ENCODE measurements at places on chromosomes 2 and 18.

GRCh38 chr18:62097698-62098097 lies 89.2 kb downstream of the PIGN start:
- no peak for DNase-seq

- DNase-seq, result no peak
These were observed 376.4 kb upstream of the FAM98A start for GRCh38 chr2:33975498-33975897.

DNA sequence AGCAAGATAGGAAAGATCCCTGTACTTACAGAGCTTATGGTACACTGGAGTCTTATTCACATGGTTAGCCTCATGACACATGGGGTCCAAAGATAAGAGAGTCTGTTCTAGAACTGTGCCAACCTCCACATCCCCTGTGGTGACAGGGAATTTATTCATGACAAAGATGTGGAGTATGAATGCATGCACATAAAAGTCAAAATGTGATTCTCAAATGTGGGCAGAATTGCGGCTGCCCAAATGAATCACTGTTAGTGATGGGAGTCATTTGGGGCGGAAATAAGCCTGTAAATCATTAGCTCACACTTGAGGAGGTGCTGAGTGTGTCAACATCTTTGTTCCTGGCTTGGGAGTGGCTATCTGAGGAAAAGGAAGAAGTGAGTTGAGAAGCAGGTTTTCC lies 560.6 kb downstream of the SLC4A3 start:
- no peak for DNase-seq

DNA sequence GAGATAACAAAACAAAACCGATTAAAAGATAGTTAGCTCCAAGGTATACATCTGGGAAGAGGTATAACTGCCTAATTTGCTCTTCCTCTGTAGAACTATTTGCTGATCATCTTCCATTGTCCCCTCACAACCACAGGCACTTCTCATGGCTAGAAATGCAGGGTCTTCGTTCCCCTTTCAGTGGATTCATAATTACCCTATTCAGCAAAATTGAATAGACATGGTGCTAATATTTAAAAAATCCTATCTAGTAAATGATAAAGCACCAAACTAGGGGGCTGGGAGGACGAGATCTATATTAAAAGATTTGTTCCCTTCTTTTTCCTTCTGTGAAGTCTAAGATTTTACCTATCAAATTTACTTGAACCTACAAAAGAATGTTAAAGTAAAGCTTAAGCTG lies 30.8 kb upstream of the ADAM17 start:
- no peak for DNase-seq

- no peak for DNase-seq
These were observed 191.3 kb downstream of the MYO1B start for GRCh38 chr2:191436368-191437055.

GRCh38 chr2:88218981-88219380 lies 48.8 kb downstream of the THNSL2 start:
- DNase-seq, result no peak

DNA sequence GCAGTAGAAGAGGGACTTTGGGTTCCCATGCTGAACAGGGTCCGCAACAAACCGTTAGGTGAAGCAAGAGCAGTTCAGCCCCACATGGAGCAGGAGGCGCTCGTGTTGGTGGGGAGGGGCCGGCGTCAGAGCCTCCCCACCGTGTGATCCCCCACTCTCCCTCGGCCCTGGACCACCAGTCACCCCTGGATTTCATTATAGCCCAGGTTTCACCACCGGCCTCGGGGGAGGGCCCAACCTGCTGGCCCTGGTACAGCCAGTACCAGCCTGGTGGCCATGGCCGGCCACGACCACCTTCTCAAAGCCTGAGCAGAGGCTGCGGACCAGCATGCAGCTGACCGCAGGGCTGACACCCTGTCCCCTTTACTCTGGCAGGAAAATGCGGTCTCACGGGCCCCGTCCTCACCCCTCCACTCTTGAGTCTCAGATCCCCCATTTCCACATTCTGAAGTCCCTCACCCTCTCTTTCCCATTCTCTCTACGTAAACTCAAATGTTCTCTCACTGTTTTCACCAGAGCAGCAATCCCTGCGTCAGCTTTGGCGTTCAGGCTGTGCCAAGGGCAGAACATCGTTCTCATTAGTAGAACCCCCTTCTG lies 8.6 kb downstream of the MLPH start:
- DNase-seq, result no peak

- no peak for DNase-seq
These were observed 18.1 kb downstream of the FBXO48 start for GRCh38 chr2:68448671-68449653.

DNA sequence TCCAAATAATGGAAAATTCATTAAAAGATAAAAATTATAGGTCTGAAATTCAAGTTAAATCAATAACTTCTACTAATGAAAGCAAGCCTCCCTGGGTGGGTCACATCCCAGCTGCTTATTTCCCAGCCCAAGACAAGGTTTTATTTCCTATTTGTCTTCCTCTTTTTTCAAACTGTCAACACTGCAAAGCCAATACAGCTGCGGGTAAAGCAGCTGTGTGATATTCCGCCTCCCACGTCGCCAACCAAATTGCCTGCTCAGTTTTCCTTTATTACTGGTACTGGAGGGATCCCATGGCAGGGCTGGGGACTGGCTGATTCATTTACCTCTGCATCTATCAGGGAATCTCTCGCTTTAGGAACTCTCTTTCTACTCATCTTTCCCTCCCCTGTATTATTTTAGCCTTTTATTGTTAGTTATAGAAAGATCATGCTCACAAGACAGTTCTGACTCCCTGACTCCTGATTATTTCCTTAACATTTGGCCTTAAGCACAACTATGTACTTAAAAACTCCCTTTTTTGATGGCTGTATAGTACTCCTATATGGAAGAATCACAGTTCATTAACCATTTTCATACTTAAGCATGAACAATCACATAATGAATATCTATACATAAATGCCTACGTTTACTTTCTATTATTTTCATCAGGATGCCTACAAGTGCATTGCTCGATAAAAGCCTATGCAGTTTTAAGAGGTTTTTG lies 253.1 kb downstream of the CDCA7 start:
- DNase-seq, result no peak

- no peak for DNase-seq
These were observed 358.3 kb downstream of the ZNF521 start for GRCh38 chr18:24993628-24994027.

GRCh38 chr2:140842110-140842509 lies 1288.7 kb downstream of the LRP1B start:
- no peak for DNase-seq

DNA sequence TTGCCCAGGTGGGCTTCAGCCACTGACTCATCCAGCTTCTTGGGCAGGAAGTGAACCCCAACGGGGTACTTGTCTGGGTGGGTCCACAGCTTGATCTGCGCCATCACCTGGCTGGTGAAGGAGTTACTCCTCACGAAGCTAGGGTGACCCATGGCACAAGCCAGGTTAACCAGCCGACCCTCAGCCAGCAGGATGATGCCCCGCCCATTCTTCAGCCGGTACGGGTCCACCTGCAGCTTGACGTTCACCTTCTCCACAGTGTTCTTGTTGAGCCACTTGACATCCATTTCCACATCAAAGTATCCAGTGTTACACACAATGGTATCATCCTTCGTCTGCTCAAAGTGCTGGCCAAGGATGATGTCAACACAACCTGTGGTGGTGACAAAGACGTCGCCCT lies 121.3 kb upstream of the NXPH2 start:
- DNase-seq, result no peak

DNA sequence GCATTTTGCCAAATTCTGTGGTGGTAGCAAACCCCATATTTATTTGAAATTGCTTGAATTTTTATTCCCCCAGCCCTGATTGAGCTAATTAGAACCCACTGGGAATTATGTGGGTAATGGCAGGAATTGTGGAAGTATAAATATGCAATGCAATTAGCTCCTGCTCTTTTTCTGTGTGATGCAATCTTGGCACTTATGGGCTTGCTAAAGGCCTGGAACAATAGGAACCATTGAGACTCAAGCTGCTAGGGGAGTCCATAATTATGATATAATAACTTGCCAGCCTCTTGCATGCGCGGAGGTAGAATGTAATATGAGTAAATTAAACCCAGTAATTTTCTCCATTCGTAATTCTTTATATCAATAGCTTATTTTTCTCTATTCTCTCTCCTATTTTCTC lies 267.6 kb upstream of the THSD7B start:
- no peak for DNase-seq

DNA sequence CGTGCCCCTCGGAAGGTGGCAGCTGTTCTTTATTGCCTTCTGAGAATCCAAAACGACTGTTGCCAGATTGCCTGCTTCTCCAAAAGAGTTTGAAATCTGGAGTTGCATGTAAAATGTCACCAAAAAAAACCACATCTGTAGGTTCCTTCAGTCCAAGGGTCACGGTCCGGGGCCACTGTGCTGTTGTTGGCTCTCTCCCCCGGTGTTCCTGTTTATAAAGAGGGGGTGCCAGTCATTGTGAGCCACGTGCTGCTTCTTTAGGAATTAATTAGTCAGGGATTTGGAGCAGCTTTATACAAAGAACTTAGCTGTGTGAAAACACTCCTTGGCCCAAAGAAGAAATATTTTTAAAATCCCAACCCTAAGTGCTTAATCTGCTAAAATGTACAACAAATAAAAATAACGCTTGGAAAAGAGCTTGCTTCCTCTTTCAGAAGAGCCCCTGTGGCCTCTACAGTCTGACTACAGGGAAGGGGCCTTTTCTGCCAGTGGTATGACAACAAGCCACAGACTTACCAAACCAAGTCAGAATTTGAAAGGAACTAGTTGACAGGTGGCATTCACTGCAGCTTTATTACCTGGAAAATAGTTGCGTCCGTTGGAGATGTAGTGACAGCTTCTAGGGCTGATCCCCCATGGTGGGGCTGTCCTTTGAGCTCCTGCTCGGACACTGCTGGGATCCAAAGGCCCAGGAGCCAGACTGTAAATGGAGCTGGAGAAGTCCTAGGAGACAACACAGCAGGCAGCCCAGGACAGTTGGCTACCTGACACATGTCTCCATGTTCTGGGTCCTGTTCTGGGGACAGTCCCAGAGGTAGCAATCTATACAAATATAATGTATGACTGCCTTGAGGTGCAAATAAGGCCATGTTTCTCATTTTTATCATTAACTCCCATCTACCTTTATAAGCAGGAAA lies 84.5 kb upstream of the SLC1A4 start:
- DNase-seq, result no peak

DNA sequence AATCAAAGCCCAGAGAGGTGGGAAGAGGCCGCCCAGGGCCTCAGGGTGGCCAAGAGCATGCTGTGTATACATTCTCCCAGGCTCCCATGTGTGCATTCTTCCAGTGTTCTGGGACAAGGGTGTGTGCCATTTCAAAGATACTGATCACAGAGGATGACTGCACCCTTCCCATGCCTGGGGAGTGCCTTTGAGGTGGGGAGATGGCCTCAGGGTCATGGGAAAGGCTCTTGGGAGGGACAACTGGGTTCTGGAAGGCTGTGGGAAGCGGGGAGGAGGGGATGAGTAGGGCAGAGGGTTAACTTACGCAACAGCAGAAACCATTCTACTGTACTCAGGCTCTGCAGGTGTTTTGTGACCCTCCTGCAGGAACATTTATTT lies 40.9 kb downstream of the KLHL29 start:
- DNase-seq, result no peak

- DNase-seq, result no peak
These were observed 67.0 kb downstream of the CDH2 start for GRCh38 chr18:28109781-28110560.

- no peak for DNase-seq
These were observed 574.3 kb upstream of the NXPH2 start for GRCh38 chr2:139354518-139354917.

- DNase-seq, result no peak
These were observed 125.7 kb downstream of the EIPR1 start for GRCh38 chr2:3251946-3252345.

GRCh38 chr18:37222354-37222998 lies 343.1 kb downstream of the CELF4 start:
- no peak for DNase-seq

DNA sequence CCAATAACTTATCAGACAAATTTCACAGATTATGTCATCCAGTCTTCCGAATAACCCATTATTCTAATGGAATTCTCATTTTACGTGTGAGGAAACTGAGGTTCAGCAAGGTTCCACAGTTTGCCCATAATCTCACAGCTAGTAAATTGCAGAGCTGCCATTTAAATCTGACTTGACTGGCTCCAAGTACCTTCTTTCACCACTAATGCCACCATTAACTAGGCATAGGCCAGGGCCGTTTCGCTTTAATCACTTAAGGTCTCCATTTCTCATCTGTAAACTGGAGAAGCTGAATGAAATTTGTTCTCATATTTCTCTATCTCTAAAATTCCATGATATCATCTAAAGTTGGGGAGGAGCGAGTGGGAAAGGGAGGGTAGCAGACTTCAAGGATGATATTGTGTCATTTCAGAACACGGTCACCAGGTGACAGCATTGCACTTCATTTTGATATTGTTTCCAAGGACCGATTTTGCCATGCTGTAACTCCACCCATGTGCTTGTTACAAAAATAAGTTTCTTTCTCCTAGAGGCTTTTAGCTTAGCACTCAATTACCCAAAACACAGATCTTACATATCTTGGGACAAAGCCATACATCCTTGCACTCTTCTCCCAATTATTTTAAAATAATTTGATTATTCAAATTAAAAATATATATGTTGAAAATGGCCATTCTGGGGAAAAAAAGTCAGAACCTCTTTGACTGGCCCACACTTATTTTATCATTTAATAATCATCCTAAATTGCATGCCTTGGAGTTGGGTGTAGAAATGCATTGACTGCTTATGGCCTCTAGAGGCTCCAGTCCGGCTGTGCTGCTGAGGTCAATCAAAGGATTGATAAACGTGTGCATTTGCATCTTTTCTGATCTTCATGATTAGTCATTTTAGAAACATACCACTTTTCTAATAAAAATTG lies 123.8 kb downstream of the AKAIN1 start:
- DNase-seq, result no peak

GRCh38 chr18:36636237-36636817 lies 192.5 kb downstream of the TPGS2 start:
- no peak for DNase-seq

DNA sequence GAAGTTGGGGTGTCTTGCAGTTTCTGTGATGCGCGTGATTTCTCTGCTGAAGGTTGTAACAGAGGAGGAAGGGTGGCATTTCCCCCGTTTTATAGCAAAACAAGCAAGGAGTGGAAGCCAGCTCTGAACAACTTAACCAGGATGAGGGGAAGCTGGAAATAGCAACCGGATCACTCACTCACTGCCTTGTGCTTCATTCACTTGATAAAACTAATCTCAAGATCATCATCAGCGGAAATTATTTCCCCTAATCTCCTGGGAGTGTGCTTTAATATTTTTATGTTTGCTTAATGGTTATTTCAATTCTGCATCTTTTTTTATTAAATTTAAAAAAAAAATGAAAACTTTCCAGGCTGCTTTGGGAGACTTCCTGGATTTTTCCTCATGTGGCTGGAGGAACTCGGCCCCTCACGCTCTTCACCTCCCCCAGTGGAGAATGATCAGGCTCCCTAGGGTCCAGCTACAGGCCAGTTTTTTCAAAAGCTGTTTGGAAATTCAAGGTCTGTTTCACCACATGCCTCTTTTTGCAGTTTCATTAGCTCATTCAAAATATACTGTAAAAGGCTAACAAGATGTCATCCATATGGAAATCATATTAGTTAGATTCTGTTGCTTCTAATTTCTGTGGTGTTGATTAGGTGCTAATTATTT lies 31.7 kb downstream of the CABLES1 start:
- DNase-seq, result no peak

- DNase-seq, result no peak
These were observed 281.6 kb upstream of the STON1 start for GRCh38 chr2:48248251-48248933.

All from stimulated activated CD4-positive, alpha-beta T cell treated with anti-CD3 and anti-CD28 coated beads, Interleukin-2, amount 100 ng/mL, for 4 hours (primary cell).